Hindlimb muscle (tissue), 1 donor: ENCODE measurements at places on chromosomes 6 and 20.

GRCh38 chr6:17847203-17847760 lies 140.2 kb downstream of the KIF13A start:
- no peak for DNase-seq

GRCh38 chr6:24630856-24631505 lies 15.0 kb downstream of the KIAA0319 start:
- DNase-seq = no peak

- no peak for DNase-seq
Measured at GRCh38 chr6:25882051-25882496, 8.0 kb upstream of the SLC17A3 start.

- no peak for DNase-seq
Measured at GRCh38 chr6:147972448-147972847, 370.2 kb upstream of the SASH1 start.

DNA sequence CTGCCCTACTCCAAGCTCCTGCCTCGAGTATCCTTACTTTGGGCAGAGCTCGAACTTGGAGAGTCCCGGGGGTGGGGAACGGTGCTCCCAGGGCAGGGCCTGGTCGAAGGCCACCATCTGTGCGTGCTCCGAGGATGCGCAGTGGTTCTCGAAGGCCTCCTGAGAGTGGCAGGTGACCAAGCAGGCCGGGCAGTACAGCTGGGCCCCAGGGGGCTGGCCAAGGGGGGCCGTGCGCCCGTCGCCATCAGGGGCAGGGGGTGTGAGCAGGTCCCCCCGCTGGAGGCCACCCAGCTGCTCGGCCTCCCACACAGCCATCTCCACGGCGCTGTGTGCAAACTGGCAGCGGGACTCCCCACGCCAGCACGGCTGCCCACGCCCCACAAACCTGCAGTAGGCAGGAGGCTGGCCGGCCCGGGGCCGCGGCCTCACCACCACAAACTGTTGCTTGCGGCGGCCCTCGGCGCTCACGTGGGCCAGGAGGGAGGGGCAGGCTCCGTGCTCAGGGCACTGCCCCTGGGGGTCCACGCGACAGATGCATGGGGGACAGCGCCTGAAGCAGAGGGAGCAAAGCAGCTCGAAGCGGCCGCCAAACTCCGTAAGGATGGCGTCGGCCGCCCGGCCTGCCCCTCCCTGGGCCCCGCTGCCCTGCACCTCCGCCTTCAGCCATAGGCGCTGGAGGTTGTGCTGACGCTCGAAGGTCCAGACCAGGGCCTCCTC lies 1.8 kb downstream of the HELZ2 start:
- no peak for DNase-seq

GRCh38 chr6:169235286-169235685 lies 18.4 kb downstream of the THBS2 start:
- no peak for DNase-seq

DNA sequence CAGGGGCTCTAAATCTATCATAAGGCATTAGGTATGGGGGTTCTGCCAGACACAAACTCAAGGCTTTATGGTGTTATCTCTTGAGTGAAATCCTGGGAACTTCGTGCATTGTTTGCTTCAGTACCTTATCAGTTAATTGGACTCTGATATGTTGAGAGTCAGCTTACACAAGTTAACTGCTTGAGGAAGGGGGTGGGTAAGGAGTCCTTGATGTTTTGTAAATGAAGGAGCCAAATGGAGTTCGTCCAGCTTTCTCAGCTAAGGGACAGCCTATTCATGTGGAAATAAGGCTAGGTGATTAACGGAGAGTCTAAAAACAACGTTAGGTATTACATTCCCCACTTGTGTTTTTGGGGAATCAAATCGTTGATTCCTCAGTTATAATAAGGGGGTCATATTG lies 157.4 kb downstream of the TRIM27 start:
- no peak for DNase-seq

DNA sequence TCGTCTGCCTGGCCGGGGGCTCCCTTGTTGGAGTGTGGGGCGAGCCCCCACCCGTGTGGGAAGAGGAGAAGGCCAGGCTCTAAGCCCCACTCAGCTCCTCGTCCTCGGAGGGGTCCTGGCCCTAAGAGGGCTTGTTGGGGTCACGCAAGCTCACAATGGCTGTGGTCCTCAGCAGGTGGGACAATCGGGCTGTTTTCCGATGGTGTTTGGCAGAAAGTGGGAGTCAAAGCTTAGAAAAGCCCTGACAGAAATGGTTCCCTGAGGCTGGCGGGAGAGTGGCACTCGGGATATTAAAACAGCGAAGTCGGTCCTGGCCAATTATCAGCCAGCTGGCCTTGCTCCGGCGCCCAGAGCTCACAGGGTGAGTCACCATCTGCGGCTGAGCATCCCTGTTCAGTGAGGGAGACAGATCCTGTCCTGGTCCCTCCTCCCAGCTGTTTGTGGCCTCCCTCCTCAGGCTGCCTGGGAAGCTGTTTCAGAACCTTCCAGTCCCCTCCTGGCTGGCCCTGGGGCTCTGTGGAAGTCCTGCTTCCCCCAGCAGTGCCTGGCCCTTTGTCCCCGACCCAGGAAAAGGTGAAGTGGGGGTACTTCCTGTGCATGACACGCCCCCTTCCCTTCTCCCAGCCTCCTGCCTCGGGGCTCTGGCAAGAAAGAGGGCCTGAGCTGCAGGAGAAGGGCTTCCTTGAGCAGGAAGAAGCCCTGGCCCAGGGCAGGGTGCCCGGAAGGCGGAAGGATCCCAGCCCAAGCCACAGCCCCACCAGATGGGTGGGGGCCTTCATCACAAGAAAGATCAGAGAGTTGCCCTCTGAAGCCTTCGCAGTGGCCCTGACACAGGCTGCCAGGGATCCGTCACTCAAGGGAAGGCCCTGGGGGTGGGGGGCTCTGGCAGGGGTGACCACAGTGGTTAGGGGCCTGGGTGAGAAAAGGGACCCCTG lies 53.6 kb upstream of the BHLHE23 start:
- DNase-seq = no peak

DNA sequence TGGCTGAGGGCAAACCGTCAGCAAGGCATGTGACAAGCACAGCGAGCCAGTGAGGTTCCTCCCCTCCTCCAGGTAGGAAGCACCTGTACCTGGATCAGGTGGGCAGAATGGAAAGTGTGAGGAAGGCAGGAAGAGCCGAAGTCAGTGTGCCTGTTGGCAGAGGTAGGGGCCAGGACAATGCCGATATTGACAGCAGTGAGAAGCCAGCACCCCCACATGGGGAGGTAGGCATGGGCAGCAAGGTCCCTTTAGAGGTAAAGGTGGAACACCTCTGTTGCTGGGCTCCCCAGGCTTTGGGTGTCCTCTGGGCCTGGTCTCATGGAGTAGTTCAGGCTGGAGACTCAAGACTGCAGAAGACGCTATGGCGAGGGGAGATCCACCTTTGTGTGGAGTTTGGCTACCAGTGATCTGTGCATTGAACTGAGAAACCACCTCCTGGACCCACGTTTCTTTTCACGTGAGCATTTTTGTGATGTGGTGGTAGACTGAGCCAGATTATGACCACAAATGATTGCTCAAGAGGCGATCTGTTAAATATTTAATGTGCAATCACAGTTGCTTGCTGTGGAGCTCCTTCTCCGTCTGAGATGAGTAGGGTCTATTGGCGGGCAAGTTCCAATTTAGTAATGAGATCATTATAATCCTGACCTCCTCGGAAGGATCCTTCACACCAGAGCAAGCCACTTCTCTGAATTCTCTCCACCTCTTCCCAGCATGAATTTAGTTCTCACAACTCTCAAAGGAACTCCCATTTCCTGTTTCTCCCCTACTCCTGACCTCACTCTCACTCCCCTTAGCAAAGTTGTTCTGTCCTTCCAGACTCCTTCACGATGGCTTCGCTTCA lies 174.8 kb downstream of the CDH26 start:
- DNase-seq = no peak

- no peak for DNase-seq
Measured at GRCh38 chr20:64142590-64142989, 21.7 kb upstream of the MYT1 start.

GRCh38 chr6:87551799-87552198 lies 38.0 kb downstream of the RARS2 start:
- no peak for DNase-seq

DNA sequence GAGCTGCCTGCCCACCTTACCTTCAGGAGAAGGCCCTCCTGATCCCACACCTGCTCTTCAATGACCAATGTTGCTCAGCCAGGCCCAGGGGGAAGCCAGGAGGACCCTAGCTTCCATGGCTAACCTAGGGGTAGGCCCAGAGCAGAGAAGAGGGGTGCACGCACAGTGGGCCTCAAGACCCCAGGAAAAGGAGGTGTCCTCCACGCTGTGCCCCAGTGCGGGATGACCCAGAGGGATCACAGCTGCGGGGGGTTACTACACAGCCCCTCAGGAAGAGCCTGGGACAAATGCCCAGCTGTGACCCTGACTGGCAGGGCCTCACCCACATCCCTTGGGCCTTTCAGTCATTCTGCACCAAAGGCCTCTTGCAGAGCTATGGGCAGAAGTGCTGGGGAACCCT lies 31.6 kb upstream of the APMAP start:
- DNase-seq = no peak

DNA sequence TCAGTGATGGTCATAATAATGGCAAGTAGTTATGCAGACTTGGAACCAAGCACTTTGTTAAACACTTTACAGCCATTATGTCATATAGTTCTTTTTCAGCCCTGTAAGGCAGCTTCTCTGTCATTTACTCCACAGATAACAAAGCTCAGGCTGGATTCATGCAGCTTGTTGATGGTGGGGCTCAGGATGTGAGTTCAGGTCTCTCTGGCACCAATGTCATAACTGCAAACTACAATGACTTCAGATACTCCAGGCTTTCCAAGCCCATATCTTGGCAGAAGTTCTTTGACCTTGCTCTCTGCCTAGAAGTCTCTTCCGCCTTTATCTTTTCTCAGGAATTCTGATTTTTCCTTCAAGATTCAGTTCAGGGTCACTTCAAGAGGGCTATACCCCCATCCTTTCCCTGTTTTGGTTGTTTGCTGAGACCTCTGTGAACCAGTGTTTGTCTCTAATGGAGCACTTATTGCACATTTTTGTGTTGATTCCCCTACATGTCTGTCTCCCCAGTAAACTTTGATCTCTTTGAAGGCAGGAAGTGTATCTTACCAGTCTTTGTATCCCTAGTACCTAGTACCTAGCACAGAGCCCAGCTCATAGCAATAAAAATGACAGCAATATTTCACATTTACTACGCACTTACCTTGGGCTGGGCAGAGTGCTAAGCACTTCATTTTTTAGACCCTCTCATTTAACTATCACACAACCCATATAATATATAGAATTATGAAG lies 19.7 kb upstream of the EFHC1 start:
- DNase-seq = no peak

DNA sequence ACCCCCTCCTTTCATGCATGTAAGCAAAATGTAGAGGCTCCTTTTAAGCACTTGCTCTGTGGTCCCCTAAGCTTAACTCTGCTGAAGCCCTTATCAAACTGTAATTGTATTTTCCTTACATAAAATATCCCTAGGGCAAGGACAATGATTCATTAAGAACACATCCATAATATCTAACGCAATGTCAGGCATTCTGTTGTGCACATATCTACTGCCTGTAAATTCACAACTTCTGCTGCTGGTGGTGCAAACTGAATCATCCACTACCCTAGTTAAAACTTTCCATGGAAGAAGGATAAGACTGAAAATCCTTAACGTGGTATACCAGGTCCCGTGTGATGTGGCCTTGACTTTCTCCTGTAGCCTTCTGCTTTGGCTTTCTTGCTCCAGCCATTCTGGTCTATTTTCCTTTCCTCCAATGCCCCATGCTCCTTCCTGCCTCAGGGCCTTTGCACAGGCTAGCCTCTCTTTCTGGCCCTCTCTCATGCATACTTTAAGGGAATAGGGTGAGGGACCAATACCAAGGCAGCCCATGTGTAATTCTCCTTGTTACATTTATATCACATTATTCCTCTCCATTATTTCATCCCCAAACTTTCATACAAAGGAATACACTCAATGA lies 113.6 kb upstream of the ZFP64 start:
- no peak for DNase-seq

DNA sequence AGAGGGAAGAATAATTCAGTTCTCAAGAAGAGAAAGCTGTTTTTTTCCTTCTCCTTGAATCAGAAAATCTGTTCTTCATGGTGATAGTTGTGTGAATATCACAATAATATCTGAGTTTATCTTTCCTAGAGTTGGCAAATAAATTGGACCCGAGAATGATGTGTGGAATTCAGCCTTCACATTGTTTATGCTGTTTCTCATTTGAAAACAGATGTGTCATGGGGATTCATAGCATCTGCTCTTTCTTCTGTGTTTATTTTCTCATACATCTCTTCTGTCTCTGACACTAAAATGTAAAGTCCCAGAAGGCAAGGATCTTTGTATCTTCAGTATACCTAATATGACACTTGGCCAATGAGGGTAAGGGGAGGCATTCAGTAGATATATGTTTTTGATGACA lies 103.6 kb upstream of the SGK1 start:
- no peak for DNase-seq

GRCh38 chr6:22294301-22294700 lies 2.5 kb downstream of the PRL start:
- no peak for DNase-seq

DNA sequence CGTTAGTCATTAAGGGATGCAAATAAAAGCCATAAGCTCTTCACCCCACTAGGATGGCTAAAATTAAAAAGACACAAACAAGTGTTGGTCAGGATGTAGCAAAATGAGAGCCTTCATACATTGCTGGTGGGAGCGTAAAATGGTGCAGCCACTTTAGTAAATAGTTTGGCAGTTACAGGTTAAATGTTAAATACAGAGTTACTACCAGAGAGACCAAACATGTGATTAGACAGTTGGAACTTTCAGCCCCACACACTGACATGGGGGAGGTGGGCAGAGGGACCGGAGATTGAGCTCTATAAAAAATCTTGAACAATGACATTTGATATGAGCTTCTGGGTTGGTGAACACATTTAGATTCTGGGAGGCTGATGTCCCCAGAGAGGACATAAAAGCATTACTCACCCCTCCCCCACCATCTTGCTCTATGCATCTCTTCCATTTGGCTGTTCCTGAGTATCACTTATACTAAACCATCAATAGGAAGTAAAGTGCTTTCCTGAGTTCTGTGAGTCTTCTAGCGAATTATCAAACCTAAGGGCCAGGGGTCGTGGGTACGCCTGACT lies 20.4 kb upstream of the ZNF318 start:
- DNase-seq = no peak

DNA sequence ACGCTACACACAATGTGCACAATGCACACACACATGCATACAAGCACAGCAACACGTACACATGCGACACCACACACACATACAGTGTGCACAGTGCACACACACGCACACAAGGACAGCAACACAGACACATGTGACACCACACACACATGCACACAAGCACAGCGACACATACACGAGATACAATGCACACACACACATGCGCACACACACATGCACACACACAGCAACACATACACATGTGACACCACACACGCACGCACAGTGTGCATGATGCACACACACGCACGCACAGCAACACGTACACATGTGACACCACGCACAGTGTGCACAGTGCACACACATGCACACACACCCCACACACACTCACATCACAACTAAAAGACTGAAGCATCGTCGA lies 327.3 kb downstream of the THBS2 start:
- DNase-seq = no peak

GRCh38 chr20:8940326-8940725 lies 128.6 kb upstream of the PLCB4 start:
- no peak for DNase-seq
